ENCODE measurements at places on chromosomes 1 and 21.

DNA sequence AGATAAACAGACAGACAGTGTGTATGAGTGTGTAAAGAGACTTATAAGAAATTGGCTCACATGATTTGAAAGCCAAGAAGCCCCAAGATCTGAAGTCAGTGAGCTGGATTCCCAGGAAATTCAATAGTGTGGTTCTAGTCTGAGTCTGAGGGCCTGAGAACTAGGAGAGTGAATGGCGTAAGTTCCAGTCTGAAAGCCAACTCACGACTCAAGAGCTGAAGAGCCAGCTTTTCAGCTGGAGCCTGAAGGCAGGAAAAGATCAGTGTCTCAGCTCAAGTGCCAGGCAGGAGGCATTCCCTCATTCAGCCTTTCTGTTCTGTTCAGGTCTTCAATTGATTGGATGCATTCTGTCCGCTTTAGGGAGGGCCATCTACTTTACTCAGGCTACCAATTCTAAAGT is 257.2 kb downstream of the PLPP3 start:
- DNase-seq: no peak

GRCh38 chr1:65278376-65279069 is 30.8 kb upstream of the DNAJC6 start:
- DNase-seq: no peak

DNA sequence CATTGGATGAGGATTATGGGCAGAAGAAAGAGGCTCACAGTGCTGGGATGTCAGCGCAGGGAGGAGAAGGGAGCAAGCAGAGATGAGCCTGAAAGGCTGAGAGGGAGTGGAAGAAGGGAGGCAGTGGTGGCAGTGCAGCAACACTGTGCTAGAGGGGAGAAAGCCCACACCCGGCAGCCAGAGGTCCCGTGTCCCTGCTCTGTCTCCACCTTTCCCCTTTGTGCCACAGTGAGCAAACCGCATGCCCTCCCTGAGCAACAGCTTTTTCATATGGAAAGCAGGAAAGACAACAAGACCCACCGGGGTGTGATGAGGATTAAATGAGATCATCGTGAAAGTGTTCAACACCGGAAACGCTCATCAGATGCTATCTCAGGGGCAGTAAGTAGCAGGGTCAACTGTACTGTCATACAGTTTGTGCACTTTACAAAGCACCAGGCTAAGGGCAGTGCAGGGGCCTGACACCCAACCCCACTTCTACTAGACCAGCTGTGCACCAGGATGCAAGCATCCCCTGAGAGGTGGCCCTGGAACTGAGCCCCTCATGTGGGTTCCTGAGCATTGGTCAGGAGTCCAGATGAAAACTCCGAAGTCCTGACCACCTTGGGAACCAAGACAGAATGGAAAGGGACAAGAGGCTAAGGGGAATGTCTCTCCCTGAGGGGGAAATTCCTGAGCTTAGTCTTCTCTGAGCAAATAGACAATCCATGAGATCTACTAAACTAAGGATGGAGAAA is 9.1 kb downstream of the NHLH1 start:
- no peak for DNase-seq

DNA sequence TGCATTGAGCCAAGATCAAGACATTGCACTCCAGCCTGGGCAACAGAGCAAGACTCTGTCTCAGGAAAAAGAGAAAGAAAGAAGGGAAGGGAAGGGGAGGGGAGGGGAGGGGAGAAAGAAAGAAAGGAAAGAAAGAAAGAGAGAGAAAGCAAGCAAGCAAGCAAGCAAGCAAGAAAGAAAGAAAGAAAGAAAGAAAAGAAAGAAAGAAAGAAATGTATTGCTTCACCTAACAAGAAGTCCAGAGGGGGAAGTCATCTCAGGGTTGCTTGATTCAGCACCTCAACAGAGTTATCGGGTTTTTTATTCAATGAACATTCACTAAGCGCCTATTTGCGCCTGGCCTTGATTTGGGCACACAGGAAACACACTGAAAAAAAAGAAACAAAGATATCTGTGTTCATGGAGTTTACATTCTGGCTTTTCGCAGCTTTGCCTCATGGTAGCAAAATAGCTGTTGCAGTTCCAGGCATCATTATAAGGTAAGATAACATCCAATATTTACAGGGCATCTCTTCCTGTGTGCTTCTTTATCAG is 8.2 kb upstream of the RCSD1 start:
- no peak for DNase-seq

DNA sequence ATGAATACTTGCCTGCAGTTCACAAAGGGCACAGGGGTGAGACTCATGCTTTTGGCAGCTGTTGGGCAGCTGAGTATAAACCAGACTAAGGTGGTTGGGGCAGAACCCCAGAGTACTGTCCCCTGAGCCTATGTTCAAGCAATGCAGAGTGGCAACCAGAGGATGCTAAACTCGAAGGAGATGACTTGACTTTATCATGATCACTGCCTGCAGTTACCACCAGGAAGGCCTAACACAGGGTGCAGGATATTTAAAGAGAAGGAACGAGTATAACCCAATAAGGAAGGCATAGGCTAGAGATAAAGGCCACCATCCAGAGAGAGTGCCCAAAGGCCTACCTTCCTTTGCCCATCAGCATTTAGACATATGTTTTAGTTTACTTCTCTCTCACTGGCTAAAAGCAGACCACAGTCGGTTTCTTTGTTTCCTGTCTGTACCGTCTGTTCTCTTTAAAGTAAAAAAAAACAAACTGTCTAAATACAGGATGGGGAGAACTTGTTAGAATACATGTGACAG is 83.3 kb downstream of the MPZL1 start:
- no peak for DNase-seq

- DNase-seq: no peak
Observed at GRCh38 chr1:1120096-1120495, 4.2 kb upstream of the C1orf159 start.

GRCh38 chr1:103942029-103942428 is 192.3 kb downstream of the AMY1C start:
- DNase-seq: no peak

DNA sequence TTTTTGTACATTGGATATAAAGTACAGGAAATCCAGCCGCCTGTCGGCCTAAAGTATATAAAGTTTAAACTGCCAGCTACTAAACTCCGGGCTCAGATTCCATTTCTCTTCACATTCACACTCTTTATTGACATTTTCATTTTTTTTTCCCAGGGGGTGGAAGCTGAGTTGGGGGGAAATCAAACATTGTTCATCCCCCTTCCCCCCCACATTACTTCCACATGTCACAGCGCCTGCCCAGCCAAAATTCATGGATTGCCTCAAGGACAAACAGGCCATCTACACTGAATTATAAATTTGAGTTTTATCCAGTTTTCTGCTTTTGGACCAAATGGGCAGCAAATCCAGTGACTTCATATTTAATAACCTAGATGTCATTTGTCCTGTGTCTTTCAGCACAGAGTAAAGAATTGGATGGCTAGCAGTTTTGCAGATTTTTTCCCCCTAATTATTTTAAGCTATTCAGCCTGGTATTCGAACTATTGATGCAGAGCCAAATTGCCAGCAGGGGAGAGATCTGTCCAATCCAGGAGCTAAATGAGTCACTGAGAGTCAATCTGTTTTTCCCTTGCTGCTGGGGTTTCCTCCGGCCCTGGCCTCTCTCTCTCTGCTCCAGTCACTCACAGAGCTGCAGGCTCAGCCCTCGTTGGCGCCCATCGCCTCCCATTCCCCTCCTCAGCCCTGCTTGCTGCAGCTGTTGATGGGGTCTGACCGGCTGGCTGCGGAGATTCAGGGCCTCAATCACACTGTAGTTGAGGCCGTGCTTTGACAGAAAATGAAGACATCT is 98.0 kb downstream of the LMO4 start:
- DNase-seq: no peak

GRCh38 chr1:21123287-21123948 is 53.3 kb downstream of the EIF4G3 start:
- DNase-seq: no peak

DNA sequence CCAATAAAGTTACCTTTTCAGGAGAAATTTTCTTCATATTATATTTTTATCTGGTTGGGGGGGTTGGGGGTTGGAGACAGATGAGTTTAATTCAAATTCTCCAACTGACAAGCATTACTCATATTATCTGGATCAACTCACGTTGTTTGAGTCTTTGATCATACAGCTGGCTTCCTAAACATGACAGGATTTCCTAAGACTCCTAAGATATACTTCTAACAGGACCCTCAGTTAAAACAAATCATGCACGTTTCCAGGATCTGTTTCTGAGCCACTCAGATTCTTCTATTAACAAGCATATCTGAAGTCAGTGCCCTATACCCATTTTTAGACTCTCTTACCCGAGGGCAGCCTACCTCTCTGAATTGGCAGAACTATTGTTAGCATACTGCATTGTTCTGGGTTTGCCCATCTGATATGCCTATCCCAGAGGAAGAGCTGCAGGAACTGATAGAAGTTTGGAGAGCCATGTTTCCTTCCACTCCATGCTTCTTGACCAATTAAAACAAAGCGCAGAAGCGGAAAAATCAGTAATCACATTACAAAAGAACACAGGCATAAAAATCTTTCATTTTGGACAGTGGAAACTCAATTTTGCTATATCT is 653.9 kb downstream of the LTN1 start:
- no peak for DNase-seq

GRCh38 chr21:20040768-20041167 is 957.4 kb upstream of the NCAM2 start:
- DNase-seq: no peak

- DNase-seq: no peak
Observed at GRCh38 chr1:186873687-186874086, 44.9 kb downstream of the PLA2G4A start.

GRCh38 chr1:190000365-190000872 is 477.2 kb downstream of the BRINP3 start:
- no peak for DNase-seq

GRCh38 chr1:3524556-3525203 is 70.2 kb downstream of the ARHGEF16 start:
- no peak for DNase-seq

DNA sequence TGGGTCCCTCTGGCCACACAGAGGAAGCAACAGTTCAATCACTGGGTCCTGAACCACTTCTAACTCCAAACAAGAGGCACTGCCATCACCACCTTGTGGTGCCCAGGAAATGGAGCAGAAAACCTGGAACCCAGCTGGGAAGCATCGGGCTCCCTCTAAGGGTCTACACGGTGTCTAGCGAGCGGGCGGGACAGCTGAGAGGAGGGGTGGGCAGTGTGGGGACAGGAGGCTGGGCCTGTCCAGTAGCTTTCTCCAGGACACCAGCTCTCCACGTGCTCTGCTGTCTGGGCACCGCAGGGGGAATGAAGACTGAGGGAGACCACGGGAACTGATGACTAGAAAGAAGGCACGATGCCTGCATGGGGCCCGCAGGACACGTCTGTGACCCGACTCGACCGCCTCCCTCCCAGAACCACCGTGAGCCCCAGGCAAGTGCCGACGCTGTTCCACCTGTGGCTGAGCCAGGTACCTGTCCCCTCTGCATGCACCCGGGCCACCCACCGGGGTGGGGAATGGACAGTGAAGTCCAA is 5.4 kb upstream of the PRDM15 start:
- DNase-seq: no peak

GRCh38 chr1:83800066-83800465 is 198.9 kb downstream of the TTLL7 start:
- no peak for DNase-seq

DNA sequence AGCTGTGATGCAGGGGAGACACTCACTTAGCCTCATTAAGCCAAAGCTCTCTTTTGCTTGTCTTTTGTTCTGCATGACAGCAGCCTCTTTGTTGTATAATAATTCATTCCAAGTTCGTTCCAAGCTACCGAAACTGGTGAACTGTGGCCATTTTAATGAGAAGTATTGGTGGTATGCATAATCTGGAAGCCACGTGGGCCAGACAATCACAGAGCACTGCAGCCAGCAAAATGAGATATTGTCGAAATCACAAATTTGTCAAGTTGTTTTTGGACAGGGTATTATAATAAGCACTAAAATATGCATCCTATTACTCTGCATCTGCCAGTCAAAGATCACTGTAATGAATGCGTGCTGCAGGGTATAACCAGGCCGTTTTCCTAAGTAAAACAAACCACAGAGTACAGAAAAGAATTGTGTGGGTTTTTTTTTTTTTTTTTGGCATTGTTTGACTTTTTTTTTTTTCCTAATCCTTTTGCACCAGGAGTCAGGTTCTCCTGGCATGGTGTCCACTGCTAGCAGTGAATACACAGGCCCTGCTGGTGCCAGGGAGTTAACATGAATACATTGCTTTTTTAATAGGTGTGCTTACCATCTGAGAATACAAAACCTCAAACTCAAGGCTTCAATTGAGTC is 423.9 kb downstream of the PTBP2 start:
- DNase-seq: no peak

GRCh38 chr1:121525355-121525754 is 340.6 kb downstream of the SRGAP2C start:
- DNase-seq: no peak

DNA sequence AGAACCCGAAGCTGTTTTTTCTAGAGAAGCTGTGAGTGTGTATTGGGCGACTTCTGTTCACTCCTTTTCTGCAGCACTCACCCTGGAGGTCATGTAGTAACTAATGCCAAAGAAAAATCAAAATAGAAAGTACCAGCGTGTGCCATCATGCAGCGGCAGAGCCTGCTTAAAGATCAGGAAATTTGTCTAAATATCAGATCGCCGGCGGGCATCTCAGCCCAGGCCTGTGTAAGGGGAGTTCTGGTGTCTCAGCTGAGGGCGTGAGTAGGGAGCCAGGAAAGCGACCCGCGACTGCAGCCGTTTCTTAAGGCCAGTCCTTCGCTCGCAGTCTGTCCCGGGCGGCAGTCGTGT is 768 bp downstream of the EDARADD start:
- DNase-seq: no peak

- no peak for DNase-seq
Observed at GRCh38 chr1:235442788-235443429, 61.3 kb downstream of the B3GALNT2 start.

GRCh38 chr1:159092036-159092760 is 15.6 kb upstream of the AIM2 start:
- DNase-seq: no peak

DNA sequence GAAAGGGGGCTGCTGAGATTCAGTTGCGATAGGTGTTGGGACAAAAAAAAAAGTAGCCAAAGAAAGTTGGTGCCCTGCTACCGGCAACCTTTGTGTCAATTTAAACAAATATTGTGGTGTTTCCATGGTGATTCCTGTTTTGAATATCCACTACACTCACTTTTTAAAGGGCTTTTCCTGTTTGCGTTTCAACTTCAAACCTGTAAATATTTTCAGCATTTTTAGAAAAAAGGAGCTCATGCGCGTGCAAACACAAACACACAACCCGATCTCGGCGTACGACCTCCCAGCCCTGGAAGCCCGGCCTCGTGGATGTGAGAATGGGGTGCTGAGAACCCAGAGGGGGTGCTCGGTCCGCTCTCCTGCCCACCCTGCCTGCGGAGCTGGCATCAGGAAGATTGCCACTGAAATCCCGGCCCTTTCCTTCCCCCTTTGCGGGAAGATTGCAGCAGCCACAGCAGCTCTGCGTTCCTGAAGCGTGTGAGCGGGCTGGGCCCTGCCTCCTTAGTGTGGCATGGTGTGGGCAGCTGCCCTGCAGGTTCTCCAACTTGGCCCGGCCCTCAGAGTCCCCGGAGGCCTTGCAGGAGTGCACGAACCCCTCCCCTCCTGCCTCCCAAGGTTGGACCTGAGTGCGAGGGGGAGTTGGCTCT is 34.8 kb downstream of the CASZ1 start:
- DNase-seq: no peak

GRCh38 chr1:190908691-190909090 is 431.0 kb upstream of the BRINP3 start:
- DNase-seq: no peak

- no peak for DNase-seq
Observed at GRCh38 chr1:93114391-93114790, 35.3 kb downstream of the MTF2 start.
